NCI-H1092 (cell line): ENCODE measurements at places on chromosomes 7 and 10.

GRCh38 chr7:92446869-92447344 lies 375 bp upstream of the GATAD1 start:
- DNase-seq = no peak

- DNase-seq = no peak
These were observed 198.5 kb downstream of the CACNA2D1 start for GRCh38 chr7:82244947-82245517.

DNA sequence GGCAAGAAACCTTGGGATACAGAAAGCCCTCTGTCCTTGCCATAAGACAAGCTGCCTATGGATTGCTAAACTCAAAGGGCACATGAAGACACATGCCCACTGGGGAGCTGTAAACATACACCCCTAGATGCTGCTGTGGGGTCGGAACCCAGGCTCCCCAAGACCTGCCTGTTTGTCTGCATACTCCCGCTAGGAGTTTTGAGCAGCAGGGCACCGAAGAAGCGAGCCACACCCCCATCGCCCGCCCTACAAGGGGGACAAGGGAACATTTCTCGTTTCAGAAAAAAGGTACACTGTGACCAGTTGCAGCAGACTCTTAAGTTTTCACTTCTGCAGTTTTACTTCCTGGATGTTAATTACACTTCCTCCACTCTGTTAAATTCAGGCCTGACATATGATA lies 680.2 kb upstream of the GHITM start:
- no peak for DNase-seq

- no peak for DNase-seq
These were observed 6.3 kb upstream of the HBP1 start for GRCh38 chr7:107162475-107162874.

DNA sequence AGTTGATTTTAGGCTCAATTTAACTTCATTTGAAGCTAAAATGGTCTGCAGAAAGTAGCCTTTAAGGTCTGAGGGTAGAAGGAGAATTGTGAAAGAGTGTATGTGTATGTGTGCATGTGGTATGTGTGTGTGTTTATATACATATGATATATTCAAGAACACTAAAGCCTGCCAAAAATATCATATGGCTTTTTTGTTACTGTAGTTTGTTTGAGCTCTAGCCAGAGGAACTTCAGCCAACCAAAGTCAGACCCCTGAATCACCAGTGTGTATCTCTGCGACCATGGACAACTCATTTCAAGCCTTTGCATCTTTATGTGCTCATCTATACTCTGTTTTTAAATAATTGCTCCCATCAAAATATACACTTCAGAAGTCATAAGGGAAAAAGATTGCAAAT lies 58.4 kb upstream of the HDAC9 start:
- no peak for DNase-seq

DNA sequence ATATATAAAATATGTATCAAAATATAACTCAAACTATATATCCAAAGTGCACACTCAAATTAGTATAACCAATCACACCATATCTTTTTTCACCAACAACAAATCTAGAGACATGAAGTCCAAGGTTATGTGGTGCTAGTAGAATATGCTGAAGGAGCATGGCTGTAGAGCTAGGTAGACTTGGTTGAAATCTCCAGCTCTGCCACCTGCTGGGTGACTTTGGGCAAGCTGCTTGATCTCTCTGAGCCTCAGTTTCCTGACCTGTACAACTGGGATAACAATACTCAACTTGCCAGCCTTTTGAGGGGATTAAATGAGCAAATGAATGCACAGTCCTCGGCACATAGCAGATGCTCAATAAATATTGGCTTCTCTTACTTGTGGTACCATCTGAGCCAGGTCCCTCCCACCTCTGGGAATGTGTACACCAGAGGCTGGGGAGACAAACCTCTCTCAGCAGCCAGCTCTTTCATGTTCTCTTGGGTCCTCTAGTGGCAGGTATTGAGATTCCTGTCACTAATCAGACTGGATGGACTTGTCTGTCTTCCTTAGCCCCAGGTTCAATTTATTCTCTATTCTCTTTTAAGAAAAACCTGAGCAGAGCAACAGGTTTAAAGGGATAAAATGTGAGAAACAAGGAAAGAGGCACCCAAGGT lies 94.3 kb upstream of the PDE1C start:
- peak; percentile 53 for DNase-seq

DNA sequence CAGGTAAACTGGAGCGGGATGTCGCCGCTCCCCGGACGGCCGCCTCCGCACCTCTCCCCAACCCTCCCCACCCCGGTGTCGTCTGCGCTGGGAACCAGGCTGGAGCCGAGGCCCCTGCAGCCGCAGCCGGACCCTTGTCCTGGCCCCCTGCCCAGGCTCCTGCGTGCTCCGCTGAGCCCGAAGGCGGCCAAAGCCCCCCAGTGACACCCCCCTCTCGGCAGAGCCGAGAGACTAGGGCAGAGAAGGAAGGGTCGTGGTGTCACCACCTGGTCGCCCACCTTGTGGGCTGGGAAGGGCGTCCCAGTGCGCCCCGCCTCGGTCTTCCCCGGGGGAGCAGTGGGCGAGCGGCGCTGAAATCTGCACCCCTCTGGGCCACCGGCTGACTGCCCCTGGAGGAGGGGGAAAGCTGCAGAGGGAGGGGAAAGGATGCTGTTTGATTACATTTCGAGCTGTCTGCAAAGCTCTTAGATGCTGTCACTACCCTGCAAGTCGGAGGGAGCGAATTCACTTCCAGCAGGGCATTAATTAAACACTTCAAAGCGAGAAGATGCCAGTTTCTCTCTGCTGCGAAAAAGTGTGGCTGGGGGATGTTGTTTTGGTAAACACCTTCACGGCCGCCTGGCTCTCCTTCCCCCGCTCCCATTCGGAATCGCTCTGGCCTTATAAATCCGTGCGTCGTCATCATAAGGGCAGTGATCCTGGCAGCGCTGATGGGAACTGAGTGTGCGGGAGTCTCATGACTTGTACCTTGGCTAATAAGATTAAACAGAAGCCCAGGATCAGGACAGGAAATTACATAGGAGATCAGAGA lies 622 bp downstream of the DYNC1I1 start:
- DNase-seq = peak; percentile 54

GRCh38 chr10:1049425-1049958 lies 573 bp upstream of the IDI1 start:
- DNase-seq = no peak

GRCh38 chr7:44783407-44783806 lies 13.1 kb upstream of the PPIA start:
- DNase-seq = no peak

- no peak for DNase-seq
These were observed 368.1 kb downstream of the RPS24 start for GRCh38 chr10:78401624-78402367.

DNA sequence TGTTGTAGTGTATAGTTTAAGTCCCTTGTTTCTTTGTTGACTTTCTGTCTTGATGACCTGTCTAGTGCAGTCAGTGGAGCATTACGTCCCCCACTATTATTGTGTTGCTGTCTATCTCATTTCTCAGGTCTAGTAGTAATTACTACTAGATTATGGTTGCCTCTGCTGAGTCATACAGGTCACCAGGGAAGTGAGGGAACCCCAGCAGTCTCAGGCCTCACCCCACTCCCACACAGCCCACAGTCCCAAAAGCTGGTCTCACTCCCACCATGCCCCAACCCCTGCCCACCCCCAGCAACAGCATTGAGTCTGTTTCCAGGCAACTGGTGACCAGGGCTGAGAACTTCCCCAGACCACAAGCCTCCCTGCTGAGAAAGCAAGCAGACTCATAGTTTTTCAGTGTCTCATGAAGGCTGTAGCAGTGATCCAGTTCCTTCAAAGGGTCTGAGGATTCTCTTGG lies 88.0 kb downstream of the PLXDC2 start:
- DNase-seq = no peak

- DNase-seq = no peak
These were observed 566 bp downstream of the MAD1L1 start for GRCh38 chr7:2231992-2232765.

GRCh38 chr10:29608062-29608461 lies 26.7 kb downstream of the SVIL start:
- no peak for DNase-seq

DNA sequence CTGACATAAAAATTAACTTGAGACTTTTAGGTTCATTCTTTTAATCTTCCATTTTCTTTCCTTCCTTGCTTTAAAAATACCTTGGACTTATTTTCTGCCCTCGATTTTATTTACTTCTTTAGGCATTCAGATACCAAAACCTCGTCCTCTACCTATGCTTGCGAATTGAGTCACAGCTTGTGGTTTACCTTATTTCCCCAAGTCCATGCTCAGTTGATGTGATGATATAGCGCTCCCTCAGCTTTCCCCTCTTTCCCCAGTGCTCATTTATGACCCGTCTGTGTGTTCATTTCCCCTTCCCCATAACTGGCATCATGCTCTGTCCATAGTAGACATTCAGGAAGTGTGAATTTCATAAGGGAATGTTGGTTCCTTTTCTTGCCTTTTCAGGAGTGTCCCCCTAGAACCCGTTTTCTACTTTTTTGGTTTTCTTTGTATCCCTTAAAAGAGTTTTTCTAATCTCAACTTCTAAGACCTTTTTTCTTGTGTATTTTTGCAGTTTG lies 19.1 kb upstream of the PRKRIP1 start:
- DNase-seq = no peak

GRCh38 chr10:47319784-47320183 lies 2.5 kb upstream of the GDF2 start:
- no peak for DNase-seq

GRCh38 chr10:56633876-56634452 lies 272.9 kb upstream of the ZWINT start:
- DNase-seq = no peak

DNA sequence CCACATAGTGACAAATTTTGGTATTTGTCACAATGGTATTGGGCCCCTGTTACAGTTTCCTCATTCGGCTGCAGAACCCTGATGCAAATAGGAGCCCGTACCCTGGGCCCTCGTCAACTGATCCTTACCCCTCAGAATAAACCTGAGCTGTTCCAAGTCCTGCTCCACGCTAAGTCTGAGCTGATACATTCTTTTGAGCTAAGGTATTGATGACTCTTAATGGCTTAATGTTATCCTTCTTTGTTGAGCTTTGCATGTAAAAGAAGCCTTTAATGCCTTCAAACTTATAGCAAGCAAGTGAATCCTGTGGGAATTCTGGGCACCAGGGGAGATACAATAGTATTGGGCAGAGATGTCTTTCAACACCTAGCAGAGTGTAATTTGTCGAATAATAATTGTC lies 31.8 kb downstream of the GATA3 start:
- no peak for DNase-seq
